Adrenal gland (tissue), 19 donors: ENCODE measurements at places on chromosomes 1 and 21. TPM values are rescaled to one million over a fixed set of nuclear protein-coding genes. Genes with fewer than 3 reads are reported as not detected.
A peak's percentile ranks its signal among the peaks of the same experiment; 100 is the strongest.

GRCh38 chr1:155006601-155007101 is 4.0 kb downstream of the ZBTB7B start:
- no peak for DNase-seq
- H3K36me3 ChIP-seq: no peaks in the 10 kb centered on the region
- H3K4me3 ChIP-seq: no peak overlapping the region

OVAAL gene
- not detected for total RNA-seq

SPRR4 gene
- total RNA-seq: not detected

ANKRD65 gene
- 0.22 TPM for total RNA-seq

DNA sequence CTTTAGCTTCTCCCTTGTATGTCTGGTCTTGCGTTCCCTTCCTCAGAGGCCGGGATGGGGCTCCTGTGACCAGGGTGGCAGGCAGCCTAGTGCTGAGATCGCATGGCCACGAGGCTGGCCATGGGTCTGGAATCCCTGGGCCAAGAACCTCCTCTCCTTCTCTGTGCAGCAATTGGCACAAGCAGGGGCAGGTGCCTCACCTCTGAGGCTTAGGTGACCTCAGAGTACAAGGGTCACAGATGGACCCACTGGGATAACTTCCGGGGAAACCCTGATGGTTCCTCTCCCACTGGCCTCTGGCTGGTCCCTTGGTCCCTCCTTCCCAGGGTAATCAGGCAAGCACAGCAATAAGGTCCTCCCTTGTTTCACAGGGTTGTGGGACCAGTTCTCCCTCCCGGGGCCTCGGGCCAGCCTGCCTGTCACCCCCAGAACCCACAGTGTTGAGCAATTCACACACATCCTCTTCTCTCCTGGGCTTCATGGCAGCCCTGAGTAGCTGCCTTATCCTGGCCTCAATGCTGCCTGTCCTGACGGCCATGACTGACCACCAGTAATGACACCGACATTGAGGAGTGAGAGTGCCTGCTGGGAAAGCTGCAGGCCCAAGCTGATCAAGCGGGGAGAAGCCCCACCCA is 38.6 kb downstream of the BMP8A start:
- no peak overlapping the region for H3K27ac ChIP-seq
- no peak for DNase-seq
- no peaks in the 10 kb centered on the region for H3K27me3 ChIP-seq
- no peaks in the 10 kb centered on the region for H3K36me3 ChIP-seq

DNA sequence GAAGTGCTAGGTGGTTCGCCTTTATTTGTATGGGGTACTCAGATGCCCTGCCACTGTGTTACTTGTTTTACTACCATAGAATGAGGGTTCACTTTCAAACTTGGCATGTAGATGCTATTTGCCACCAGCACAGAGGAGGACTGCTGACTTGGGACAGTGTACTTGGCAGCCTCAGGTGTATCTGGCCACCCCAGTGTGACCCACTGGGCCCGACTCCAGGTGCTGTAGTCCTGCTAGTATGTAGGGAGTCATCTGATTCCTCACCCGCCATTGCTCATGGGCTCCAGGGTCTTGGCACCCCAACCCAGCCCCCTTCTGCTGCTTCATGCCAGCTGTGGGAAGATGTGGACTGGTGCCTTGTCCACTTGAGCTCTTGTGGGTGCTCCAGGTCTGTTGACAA is 40.0 kb downstream of the ZNF678 start:
- no peaks in the 10 kb centered on the region for H3K36me3 ChIP-seq
- no peaks in the 10 kb centered on the region for H3K27me3 ChIP-seq
- no peak overlapping the region for H3K4me3 ChIP-seq

INPP5B gene
- 21.0 TPM for total RNA-seq

NUCKS1 gene
- total RNA-seq: 56.3 TPM

PLA2G5 gene
- total RNA-seq: 2.6 TPM

- H3K4me3 ChIP-seq: no peak overlapping the region
- no peaks in the 10 kb centered on the region for H3K27me3 ChIP-seq
- peak overlapping the region; percentile 25 for H3K27ac ChIP-seq
- peak; percentile 57 for DNase-seq
Measured at GRCh38 chr1:116997636-116998035, 3.9 kb upstream of the CD101 start.

LRIF1 gene
- 5.9 TPM for total RNA-seq
